ENCODE measurements at places on chromosomes 2 and 18. TPM values are rescaled to one million over a fixed set of nuclear protein-coding genes. Genes with fewer than 3 reads are reported as not detected.

CPO gene
- not detected for total RNA-seq

TRPM8 gene
- not detected for total RNA-seq

DNA sequence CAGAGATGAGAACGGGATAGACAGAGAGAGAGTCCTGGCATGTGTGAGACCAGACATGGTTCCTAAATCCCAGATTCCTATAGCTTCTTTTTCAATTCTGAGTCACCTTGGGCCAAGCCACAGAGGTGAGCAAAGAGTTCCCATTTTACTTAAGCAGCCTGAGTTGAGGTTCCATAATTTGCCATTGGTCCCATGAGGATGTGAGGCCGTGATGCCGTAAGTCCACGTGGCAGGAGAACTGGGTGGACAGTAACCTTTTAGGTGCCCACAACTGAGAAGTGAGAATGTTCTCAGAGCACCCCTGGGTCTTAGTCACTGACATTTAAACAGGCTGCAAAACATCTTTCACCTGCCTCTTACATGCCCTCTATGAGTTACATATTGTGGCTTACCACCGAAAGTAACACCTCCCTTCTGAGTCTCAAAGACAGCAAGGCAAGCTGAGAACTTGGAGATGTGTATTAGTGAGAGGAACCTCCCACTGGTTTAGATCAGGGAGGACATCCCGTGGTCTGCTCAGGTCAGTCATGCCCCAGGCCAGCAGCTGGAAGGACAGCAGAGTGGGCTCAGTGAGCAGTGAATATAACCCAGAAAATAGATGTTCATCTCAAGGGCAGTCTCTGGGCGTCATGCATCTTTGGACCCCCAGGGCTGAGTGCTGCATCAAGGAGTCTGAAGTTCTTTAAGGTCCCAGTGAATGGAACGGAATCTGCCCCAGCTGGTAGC, 127.9 kb upstream of the LGALSL start:
- peak; percentile 77 for DNase-seq

DNA sequence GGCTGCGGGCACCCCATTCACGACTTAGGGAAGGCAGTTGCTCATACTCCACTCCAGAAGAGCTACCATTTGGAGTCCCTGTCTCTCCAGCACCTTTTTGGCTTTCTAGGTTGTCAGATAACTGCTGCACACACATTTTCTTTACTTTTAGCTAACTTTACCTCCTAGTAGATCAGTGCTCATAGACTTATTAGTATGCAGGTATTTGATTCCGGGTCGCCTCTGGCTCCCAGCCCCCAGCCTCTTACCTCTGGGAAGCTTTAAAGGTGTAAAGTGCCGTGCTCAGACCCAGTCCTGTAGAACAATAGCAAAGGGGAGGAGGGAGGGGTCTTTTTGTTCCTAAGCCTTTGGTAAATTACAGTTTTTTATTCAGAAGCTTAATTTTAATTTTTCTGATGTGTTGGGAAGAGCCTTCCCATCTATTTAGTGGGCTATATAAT, 102.9 kb downstream of the SPTBN1 start:
- no peak for DNase-seq

DNA sequence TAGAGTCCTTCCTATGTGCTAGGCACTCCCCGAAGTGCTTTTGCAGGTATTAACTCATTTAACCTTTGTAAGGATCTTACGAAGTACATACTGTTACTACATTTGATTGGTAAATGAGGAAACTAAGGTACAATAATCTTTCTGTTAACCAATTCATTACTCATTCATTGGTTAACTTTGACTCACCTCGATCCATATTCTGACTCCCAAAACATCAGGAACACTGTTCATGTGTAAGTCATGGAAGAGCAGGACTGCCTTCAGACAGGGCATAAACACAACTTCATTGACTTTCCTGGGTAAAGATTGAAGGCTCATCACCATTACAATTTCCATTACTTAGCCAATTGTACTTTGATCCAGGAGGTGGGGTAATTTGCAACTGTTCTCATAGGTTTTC, 40.6 kb downstream of the NAPG start:
- no peak for DNase-seq
